Calu3 (cell line): ENCODE measurements at places on chromosomes 1 and 21.

DNA sequence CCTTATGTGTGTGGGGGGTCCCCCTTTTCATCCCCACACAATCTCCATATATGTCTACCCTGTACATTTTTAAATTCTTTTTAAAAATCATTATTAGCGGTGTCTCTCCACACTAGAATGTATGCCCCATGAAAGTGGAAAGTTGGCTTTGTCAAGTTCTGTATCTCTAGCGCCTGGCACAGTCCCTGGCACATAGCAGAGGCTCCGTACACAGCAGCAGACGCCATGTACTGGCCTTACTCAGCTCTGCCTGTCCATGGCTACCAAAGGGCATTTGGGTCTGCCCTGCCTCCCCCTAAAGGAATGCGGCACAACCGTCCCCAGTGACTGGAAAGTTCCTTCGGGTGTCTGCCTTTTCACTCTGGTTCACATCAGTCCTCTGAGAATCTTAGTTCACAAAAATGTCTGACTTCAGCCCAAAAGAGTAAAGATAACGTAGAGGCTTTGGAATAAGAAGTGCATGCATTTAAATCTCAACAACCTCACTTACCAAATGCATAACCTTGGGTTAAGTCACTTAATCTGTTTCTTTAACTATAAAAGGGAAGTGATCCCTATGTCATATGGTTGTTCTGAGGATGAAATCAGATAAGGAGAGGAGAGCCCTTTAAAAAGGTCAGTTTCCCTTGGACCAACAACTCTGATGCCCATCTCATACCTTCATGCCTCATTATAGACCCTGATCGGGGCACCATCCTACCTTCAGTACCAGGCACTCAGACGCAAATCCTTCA, 61.1 kb downstream of the CD46 start:
- no peak for DNase-seq

DNA sequence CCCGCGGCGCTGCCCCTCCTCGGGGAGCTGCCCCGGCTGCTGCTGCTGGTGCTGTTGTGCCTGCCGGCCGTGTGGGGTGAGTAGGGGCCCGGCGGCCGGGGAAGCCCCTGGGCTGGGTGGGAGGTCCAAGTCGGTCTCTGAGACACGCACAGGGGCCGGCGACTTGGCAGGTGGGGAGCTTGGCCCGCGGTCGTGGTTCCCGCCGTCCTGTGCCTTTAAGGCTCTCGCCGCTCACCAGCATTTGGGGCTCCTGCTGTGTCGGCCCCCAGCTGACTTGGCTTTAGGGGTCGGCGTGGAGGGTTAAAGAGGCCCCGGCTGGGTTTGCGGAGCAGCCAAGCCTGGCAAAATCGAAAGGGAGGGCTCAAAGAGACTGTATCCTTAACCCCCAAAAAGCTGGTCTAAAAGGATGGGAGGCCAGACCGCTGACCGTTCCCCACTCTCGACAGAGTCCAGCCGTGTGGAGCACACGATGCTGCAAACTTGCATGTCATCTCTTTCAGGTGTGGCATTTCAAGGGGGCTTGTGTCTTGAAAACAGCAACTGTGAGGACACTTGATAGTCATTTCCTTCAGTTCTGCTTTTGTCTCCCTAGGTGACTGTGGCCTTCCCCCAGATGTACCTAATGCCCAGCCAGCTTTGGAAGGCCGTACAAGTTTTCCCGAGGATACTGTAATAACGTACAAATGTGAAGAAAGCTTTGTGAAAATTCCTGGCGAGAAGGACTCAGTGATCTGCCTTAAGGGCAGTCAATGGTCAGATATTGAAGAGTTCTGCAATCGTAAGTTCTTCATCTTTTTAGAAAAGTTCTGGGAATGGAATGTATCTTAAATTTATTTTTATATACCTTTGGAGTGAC, 540 bp downstream of the CD55 start:
- no peak for DNase-seq

- DNase-seq, result no peak
Observed at GRCh38 chr1:92797961-92798360, 13.1 kb upstream of the EVI5 start.

DNA sequence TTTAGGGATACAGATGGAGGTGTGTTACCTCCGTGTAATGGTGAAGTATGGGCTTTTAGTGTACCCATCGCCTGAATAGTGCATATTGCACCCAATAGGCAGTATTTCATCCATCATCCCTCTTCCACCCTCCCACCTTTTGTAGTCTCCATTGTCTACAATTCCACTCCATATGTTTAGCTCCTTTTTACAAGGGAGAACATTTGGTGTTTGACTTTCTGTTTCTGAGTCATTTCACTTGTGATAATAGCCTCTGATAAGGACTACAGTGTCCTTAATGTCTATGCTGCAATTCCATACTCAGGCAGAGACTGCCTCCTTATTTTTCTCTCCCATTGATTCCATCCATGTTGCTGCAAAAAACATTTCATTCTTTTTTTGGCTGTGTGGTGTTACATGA, 48.7 kb downstream of the OVGP1 start:
- no peak for DNase-seq

- DNase-seq, result peak; percentile 55
Observed at GRCh38 chr1:226100436-226101391, 38.2 kb downstream of the H3-3A start.
